SIG-M5 (cell line): ENCODE measurements at places on chromosomes 16 and 17.

DNA sequence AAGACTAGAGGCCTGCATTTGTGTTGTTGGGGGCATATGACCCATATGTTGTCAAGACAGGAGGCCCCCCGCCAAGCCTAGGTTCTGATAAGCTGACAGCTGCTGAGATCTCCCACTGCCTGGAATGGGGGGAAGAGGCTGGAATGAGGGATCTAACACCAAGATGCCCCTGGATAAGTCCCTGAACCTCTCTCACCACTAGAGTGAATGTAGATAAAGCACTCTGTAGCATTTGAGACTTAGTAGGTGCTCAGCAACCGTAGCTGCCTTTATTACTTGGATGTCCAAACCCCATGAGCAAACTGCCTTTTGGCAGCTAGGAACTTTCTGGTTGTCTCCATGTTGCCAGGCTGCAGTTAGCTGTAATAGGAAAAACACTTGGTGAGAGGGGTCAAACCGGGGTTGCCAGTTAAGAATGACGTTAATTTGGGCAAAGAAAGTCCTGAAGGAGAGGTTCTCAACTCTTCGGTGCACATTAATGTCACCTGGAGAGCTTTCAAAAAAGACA lies 4.4 kb upstream of the RASL10B start:
- no peak for DNase-seq

GRCh38 chr17:76687298-76688164 lies 23.2 kb downstream of the MXRA7 start:
- no peak for DNase-seq

- no peak for DNase-seq
These were observed 33.5 kb downstream of the KCNJ2 start for GRCh38 chr17:70202840-70203239.

DNA sequence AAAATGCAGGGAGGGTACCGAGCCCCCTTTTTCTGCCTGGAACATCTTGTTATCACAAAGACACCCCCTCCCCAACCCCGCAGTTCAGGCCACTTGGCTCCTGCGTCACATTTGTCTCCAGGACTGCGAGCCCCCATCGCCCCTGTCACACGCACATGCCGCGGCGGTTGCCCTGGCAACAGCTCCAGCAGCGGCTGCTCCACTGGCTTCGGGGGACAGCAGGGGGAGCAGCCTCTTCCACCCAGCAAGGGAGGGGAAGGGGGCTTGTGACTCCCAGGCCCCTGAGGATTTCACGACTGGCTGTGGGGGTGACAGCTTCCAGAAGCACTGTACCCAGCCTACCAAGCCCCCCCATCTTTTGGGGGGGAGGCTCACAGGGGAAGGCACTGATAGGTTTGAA lies 2.6 kb downstream of the BAIAP3 start:
- DNase-seq = no peak

DNA sequence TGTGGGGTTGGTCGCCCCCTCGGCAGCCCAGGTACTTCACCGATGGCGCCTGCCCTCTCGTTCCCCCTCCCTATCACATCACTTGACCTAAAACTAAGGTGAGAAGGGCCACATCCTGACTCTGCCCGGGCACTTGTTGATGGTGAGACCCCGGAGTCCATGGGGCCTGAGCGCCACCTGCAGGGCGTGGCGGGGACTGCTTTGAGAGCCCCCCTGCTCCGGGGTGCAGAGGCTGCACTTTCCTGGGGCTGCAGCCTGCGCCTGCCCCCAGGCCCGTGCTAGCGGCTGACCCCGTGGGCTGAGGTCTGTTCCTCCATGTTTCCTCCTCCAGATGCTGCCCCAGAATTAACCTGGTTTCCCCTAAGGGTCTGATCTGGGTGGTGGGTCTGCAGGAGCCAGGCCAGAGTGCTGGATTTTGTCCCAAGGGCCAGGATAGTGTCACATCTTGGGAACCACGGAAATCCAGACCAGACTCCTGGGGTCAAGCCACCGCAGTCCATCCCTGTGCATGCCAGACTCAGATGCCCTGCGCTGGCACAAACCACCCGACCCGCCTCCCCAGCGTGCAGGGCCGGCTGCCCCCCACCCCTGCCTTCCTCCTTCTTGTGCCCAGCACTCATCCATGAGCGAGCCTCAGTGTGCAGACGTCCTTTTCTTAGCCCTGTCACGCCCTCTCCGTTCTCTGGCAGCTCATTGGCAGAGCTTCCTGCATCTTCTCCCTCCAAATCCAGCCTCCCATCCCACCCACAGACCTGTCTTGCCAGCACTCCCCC lies 2.7 kb downstream of the NDUFAF8 start:
- no peak for DNase-seq

- no peak for DNase-seq
These were observed 42.7 kb downstream of the CYB5D2 start for GRCh38 chr17:4185656-4186055.

GRCh38 chr16:21628121-21628726 lies 24.2 kb downstream of the IGSF6 start:
- DNase-seq = no peak

GRCh38 chr16:78503602-78504001 lies 404.1 kb downstream of the WWOX start:
- DNase-seq = no peak

GRCh38 chr17:39834017-39834416 lies 30.1 kb downstream of the IKZF3 start:
- DNase-seq = no peak

DNA sequence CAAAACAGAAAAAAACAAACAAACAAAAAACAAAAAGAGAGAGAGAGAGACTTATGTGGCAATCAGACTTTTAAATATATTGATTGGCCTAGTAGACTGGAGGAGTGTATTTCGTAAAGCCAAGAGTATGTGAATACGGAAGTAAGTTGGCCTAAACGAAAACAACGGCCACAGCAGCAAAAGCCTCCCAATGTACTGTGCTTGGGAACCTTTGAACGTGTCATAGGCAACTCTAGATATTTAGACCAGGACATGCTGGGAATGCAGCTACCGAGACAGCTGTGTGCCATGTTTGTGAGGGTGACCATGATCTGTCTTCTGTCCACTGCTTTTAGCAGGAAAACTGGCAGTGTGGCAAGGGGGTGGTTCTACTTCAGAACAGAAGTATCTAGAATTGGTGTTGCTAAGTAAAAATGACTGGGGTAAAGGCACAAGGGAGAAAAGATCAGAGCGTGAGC lies 7.4 kb downstream of the MAF start:
- DNase-seq = no peak

DNA sequence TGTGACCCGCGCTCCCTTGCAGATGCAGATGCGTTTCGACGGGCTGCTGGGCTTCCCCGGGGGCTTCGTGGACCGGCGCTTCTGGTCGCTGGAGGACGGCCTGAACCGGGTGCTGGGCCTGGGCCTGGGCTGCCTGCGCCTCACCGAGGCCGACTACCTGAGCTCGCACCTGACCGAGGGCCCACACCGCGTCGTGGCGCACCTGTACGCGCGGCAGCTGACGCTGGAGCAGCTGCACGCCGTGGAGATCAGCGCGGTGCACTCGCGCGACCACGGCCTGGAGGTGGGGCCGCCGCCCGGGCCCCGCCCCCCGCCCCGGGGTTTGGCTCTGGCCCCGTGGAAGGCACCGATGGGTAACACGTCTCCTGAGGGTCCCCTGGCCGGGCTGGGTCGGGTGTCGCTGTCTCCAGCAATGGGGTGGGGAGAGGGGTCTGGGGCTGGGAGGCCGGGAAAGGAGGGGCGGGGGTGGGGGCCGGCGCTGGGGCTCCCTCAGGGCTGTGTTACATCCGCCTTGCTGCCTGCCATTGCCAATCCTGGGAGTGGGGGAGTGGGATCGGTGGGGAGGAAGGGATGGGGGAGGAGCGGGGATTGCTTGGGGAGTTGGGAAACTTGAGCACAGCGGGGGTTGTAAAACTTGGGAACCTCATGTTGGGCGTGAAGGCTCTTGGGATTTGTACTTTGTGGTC lies 737 bp downstream of the NUDT16L1 start:
- no peak for DNase-seq

GRCh38 chr17:75832164-75832651 lies 12.0 kb downstream of the UNC13D start:
- DNase-seq = no peak

DNA sequence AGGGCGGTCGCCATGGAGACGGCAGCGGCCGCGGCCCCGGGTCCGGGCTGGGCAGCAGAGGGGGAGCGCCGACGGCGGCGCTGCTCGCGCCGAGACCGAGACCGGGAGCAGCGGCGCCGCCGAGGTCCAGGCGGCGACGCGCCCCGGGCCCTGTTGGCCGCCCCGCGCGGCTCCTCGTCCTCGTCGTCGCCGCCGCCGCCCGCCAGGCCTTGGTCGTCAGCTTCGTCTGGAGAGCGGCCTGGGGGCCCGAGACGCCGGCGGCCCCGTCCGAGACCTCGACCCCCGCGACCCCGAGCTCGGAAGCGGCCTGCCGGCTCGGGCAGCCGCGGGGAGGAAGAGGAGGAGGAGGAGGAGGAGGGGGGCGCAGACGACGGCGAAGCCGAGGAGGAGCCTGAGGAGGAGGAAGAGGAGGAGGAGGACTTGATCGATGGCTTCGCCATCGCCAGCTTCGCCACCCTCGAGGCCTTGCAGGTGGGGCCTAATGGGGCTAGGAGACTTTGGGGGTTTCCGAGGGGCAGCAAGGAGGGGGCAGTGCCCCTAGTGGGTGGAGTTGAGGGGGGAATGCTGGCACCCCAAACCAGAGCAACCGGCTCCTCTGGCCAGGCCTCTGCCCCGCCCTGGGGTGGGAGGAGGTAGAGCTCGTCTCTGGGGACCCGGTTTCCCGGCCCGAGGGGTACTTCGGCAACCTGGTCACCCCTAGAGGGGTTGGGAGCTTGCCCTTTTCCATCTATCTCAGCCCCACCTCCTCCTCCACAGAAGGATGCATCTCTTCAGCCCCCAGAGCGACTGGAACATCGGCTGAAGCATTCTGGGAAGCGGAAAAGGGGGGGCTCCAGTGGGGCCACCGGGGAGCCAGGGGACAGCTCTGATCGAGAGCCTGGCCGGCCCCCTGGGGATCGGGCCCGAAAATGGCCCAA lies 1.5 kb downstream of the FBRS start:
- DNase-seq = no peak

GRCh38 chr17:80605326-80606066 lies 60.9 kb downstream of the RPTOR start:
- no peak for DNase-seq

DNA sequence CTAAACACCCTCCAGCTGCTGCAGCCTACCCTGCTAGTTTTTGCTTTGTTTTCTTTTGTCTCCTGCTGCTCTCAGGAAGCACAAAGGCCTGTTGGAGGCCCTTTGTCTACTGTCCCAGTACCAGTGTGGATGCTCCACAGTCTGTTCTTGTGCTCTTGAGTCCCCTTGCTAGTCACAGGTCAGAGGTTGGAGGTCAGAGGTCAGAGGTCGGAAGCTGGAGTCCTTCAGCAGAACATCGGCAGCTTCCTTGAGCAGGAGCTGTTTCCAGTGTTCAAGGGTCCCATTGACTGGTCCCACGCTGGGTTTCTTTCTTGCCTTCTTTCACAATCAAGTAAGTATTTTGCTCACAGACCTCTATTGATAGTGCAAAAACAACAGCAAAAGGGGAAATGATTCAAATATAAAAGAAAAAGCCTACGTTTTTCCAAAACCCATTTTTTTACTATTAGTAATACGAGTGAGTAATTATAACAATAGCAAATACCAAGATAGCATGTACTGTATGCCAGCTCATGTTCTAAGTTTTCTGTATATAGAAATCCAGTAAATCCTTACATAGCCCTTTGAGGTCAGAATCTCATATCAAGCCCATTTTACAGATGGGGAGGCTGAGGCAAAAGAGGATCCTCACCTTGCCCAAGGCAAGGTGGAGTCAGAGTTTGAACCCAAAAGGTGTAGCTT lies 10.9 kb upstream of the IL34 start:
- no peak for DNase-seq

DNA sequence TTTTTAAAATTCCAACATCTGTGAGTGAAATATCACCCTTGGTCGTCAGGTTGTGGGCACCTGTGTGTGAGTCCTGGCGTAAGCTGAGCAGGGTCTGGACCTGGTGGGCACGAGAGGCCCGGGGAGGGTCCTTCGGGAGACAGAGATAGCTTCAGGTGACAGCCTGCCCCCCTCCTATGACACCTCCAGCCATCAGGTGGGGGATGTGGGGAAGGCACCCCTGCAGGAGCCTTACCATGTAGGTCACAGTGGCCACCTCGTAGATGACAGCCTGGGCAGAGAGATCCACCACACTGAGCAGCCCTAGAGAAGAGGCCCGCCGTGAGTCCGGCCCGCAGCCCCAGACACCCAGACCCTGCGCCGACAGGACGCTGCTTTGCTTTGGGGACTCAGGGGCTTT lies 11.2 kb downstream of the SLC47A2 start:
- no peak for DNase-seq

DNA sequence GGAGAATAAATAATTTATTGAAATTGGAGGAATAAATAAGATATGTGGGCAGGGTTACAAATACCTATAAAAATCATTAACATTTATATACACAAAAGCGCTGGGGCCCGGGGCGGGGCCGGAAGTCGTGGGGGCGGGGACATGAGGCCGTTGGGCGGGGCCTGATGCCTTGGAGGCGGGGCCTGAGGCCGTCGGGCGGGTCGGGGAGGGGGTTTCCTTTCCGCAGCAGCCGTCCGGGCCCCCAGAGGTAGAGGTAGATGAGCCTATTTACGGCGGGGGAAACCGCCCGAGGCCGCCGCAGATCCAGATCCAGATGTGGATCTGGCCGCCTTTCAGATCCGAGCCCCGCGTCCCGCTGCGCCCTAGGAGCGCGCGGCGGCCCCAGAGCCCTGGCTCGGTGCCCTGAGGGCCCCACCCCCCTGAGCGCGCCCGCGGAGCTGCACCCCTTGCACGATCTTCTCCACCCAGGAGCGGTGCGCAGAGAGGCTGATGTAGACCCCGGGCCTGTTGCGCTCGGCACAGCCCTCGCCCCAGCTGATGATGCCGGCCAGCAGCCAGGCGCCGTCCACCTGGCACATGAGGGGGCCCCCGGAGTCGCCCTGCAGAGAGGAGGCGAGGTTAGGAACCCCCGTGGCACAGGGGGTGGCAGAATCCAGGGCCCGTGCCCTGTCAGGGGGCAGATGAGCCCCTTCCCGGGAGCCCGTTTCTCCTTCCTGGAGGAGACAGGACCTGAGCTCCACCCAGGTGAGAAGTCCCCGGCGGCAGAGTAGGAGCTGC lies 5.1 kb downstream of the PRSS22 start:
- DNase-seq = no peak

DNA sequence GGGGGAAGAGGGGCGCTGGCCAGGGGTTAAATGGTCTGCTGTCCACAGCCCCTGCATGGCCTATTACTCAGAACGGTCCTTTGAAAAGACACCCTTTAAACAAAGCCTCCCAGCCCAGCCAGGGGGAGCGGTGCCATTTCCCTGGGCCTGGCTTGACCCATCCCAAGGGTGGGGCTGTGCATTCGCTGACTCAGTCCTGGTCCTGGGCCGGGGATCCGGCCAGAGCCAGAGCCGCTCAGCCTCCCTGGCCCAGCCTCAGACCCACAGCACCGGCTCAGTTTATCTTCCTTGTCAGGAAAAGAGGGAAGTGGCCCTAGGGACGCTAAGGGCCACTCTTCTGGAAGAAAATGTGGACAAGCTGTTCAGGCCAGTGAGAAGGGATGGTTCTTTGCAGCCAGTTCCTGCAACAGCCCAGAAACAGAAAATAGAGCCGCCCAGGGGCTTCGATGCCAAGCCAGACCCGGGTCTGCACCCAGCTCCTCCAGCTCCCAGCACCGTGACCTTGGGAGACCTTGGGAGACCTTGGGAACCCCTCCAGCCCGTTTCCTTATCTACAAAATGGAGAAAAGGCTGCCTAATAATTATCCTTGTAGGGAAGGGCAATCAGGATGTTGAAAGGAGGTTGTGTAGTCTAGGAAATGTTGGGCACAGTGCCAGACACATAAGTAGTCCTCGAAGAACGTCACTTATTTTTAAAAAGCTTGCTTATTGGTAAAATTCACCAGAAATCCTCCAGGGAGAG lies 82.5 kb downstream of the ZDHHC7 start:
- DNase-seq = no peak

GRCh38 chr17:44065668-44066203 lies 735 bp downstream of the LSM12 start:
- no peak for DNase-seq

- no peak for DNase-seq
These were observed 76.0 kb downstream of the VMP1 start for GRCh38 chr17:59783221-59784047.
